ENCODE measurements at places on chromosomes 11 and 22. TPM values are rescaled to one million over a fixed set of nuclear protein-coding genes. Genes with fewer than 3 reads are reported as not detected.
A peak's percentile ranks its signal among the peaks of the same experiment; 100 is the strongest.

The ENTHD1 gene
- total RNA-seq, result not detected

The PLAAT4 gene
- total RNA-seq, result 3.5 TPM

- peak; percentile 84 for DNase-seq
Observed at GRCh38 chr11:94151903-94152677, 23.4 kb downstream of the PANX1 start.

GRCh38 chr11:15852179-15852578 lies 504.2 kb downstream of the SOX6 start:
- DNase-seq, result no peak

The MTA2 gene
- total RNA-seq, result 149 TPM

The SAA4 gene
- not detected for total RNA-seq

The ZNF202 gene
- 7.8 TPM for total RNA-seq

The COMMD9 gene
- total RNA-seq, result 64.0 TPM

- no peak for DNase-seq
Observed at GRCh38 chr22:48530666-48531065, 1297.0 kb downstream of the BRD1 start.

The SORL1 gene
- 0.26 TPM for total RNA-seq

DNA sequence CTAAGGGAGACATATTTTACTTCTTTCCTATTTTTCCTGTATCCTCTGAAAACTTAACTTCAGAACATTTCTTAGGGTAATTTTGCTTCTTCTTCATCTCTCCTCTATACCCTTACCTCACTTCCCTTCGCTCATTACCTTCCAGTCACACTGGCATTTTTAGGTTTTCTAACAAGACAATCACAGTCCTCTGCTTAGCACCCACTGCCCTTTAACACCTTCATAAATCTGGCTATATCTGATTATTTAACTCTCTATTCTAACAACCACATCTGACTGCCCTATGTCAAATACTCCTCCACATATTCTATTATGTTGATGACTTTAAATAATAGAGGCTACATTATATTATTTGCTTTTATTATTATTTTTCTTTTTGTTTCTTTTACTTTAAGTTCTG lies 1058.0 kb upstream of the CNTN5 start:
- no peak for DNase-seq

DNA sequence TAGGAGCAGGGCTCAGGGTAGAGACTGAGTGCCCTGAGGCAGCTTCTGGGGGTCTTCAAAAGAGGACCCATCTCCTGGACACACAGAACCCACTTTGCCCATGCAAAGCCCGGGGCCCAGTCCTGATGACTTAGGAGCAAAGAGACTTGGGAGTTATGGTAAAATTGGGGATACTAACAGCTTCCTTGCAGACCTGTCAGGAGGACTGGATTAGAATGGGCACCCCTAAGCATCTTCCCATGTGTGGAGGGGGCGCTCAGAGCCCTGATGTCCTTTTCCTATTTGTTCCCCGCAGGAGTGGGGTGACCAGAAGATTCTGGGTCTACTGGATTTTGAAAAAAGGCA lies 100.0 kb downstream of the WNT7B start:
- no peak for DNase-seq

- DNase-seq, result no peak
Observed at GRCh38 chr22:47160141-47160541, 397.7 kb downstream of the TBC1D22A start.

DNA sequence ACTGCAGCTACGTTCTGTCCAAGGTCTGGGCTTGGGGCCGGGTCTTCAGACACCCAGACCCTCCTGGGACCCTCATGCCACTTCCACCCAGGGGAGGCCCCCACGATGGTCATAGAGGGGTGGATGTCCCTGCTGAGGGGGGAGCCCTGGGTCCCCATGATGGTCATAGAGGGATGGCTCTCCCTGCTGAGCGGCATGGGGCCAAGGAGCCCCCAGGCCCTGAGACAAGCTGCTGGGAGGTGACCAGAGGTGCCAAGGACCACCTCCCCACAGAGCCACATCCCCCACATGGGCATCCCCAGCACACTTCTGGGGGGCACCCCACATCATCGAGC lies 7.2 kb downstream of the MUC5B start:
- no peak for DNase-seq

GRCh38 chr22:44172370-44173108 lies 8.2 kb upstream of the PARVG start:
- no peak for DNase-seq

GRCh38 chr11:122165607-122166371 lies 49.8 kb upstream of the BLID start:
- DNase-seq, result no peak

- no peak for DNase-seq
Observed at GRCh38 chr11:77191823-77192495, 63.9 kb downstream of the MYO7A start.
